Cortex of kidney (tissue), 1 donor: ENCODE measurements at places on chromosomes 2 and 18.

DNA sequence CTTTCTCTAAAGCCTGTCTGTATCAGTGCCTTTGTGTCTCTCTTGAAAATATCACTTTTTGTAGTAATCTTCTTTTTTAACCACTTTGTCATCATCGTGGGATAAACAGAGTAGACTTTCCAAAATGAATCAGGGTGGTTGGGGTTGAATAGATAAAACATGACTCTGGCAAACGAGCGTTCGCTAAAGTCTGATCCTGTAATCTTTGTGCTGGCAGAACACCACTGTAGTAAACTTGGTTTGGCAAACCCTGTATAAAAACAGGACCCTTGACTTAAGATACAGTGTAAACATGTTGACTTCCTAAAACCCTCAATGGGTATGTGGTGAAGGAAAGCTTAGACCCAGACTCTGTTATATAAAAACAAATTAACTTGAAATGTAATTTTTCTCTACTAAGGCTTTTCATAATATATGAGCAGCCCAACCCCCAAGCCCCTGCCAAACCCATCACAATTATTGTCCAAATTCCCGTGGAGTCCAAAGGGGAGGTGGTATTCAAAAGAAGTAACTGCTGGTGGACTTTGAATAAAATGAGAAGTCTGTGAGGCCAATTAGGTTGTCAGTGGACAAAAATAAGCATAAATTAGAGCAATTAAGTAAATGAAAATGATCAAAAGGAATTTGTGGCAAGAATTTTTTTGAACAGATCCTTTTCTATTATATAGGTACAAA, 52.2 kb downstream of the COLEC12 start:
- no peak for DNase-seq

GRCh38 chr2:111944531-111945210, 46.3 kb downstream of the MERTK start:
- no peak for DNase-seq

DNA sequence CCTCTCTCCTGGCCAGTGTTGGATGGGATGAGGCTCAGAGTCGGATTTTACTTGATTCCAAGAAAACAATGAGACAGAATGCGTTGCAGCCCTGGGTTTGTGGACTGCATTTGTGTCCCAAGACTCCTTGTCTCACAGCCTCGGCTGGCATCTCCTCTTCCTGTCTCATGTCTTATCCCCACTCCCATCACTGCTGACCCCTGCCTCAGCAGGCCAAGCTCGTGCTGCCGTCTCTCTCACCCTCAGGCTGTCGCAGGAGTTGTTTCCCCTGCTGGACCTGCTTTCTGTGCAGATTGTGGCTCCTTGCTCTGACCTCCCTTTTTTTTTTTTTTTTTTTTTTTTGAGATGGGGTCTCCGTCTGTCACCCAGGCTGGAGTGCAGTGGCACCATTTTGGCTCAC, 70.2 kb upstream of the RALBP1 start:
- no peak for DNase-seq

- no peak for DNase-seq
These were observed 29.6 kb downstream of the MCEE start for GRCh38 chr2:71100195-71100964.

- no peak for DNase-seq
These were observed 2.4 kb upstream of the MFF start for GRCh38 chr2:227322530-227323205.

GRCh38 chr2:4673025-4673489, 969.7 kb downstream of the DCDC2C start:
- no peak for DNase-seq

DNA sequence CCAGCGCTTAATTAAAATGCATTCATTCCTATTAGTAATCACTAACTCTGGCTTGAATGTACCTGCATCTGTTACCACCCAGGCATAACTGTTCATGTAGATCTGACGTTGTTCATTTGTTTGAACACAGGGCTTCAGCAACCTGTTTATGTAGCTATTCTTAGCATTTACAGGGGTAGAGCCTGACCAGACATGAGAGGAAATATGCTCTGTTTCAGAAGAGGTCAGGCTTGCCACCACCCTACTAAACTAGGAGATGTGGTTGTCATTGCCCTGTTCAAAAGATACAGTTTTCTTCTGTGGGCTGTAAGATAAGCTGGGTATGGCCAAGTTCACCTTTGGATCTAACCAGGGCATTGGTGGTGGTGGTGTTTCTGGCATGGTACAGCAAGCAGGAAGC, 8.8 kb downstream of the MGAT5 start:
- DNase-seq, result no peak

DNA sequence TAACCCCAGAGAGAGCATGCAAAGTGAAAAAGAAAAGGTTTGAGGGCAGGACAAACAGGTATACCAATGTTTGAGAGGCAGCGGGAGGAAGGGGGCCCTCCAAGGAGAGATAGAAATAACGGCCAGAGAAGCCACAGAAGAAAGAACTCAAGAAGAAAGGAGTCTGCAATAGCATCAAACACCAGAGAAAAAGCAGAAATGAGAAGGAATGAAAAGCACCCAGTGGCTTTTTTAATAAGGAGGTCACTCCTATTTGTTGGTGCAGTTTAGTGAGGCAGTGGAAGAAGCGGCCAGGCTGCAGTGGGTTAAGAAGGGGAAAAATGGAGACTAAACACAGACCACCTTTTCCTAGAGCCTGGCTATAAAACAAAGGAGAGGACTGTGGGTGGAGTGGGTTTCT, 177.2 kb downstream of the THADA start:
- DNase-seq, result no peak

GRCh38 chr2:126515471-126515870, 140.5 kb upstream of the GYPC start:
- DNase-seq, result no peak

DNA sequence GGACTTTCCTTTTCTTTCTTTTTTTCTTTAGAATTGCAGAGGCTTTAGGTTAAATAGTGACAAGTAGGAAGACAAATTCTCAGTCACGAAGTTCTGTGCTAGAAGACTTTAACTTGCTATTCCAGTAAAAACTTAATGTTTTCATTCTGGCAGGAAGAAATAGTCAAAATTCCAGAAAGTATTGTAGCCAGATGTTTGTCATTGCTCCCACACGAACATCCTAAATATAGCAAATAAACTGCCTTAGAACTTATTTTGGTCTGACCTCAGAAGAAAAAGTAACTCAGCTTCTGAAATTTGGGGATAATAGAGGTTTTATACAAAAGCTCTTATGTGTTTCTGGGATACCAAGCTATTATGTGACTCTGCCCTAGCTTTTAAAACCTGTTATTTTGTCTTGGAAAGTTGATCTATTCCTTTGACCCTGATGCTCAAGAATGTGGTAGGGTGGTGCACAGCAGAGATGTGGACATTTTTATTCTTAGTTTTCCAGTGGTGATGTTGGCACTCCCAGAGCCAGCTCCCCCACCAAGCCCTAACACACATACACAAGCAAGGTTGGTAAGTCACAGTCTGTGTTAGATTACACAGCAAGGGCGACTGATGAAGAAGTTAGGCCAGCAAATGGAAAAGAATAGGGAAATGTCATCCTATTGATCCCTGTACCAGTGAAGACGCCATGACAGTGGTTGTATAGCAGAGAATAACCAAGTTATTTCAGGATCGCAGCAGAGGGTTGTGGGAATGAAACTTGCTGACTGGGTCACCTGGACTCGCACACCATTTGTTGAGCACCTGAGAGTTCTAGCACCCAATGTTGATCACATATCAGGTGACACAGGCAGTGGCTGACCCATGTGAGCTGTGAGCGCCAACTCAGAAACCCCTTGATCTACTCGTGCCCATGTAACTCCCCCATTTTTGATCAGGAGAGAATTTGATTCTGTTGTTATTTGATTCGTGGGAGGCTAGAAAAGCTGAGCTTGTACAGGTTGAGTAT, 23.7 kb downstream of the FARP2 start:
- no peak for DNase-seq

GRCh38 chr2:102271844-102272243, 39.5 kb upstream of the IL1RL1 start:
- DNase-seq, result no peak

DNA sequence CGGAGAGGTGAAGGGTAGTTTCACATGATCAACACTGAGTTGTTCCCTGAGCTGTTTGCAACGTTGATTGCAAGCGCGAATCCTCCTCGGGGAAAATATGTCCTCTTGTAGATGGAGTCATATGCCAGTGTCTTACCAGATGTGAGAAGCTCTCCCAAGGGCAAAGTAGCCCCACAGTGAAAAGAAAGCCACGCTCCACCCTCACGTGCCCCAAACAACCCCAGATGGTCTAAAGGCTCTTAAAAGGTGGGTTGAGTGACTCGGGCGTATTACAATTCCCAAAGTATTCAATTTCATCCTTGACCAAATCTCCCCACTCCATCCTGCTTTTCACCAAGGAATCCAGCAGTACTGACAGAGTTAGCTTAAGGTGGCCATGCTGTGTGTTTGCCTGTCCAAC, 332.1 kb upstream of the SOX11 start:
- no peak for DNase-seq

DNA sequence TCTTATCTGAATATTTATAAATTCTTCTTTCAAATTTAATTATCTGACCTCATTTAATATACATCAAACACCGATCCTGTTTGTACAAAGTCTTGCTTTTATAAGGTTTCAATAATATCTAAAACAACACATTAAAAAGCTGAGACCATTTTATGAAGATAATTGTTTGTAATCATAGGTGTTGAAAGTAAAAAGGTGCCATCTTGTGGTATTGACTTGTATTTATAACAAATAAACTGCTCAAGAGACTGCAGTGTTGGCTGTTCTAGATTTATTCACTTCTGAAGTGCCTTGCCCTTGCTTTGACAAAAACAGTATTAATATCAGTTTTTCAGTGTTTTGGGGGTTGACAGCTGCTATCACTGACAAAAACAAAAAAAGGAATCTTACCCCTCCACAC, 286.8 kb upstream of the HNMT start:
- DNase-seq, result no peak

DNA sequence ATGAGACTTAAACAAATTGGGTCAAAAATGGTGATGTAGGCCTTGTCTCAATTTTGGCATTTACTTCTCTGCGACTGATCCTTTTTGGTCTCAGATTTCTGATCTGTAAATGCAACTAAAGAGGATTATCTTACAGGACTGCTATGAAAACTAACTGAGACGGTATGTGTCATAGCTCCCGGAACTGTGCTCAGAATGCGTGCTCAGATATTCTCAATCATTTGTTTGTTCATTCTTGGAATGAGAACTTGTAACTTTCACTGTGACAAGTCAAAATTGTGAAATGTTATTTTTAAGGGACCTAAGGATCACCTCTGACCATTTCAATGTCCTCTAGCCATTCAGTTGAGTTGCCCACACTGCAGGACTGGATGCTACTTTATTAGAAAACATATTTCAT, 498.2 kb upstream of the PIK3C3 start:
- DNase-seq, result no peak

DNA sequence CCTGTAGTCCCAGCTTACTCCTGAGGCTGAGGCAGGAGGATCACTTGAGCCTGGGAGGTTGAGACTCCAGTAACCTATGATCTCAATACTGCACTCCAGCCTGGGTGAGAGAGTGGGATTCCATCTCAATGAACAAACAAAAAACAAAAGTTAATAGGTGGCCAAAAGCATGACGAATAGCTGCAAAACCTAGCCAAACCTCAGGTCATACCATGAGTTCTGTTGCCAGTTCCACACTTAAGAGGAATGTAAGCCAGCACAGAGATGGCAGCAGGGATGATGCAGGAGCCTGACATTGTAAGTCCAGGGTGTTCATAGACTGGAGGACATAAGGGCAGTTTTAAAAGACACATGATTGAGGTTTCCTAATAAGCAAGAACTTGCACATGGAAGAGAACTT, 55.3 kb upstream of the RMDN2 start:
- DNase-seq, result no peak

DNA sequence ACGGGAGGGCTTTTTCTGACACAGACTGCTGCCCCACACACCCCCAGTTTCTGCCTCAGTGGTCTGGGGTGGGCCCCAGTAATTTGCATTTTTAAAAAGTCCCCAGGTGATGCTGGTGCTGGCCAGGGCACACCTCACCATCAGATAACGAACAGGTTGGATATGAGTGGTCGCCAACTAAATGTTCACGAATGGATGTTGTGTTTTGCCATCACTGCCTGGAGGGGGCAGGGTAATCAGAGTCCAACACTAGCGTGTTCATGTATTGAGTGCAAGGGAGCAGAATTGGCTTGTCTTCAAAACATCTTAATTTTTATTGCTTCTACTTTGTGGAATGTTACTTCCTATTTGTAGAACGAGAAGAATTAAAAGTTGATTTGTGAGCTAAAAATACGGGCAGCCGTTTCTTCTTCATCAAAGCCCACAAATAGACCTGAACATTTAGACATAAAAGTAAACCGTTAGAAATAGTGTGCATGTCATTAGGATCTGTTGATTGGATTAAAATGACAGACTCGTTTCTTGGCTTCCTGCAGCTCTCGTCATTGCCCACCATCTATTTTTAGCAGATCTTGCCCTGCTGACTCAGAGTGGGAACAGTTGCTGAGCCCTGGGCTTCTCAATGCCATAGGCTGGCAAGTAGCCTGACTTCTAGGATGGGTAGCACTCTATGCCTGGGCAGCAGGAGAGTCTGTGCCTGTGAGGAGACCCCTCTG, 45.2 kb downstream of the NCK2 start:
- no peak for DNase-seq

DNA sequence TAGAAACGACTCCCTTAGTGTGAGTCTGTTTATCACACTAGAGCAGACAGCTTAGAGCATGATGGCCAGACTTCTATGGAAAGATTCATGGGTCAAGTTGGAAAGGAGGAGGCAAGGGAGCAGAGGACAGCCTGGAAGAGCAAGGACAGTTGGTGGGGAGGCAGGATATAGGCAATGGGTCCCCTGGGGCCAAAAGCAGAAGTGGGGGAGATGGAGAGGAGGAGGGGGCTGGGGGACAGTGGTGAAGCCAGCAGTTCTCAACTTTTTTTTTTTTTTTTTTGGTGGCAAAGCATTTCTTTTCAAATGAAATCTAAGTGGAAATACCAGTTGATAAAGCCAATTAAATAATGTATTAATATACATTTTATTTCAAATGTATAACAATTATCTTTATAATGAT, 197.9 kb downstream of the HRH4 start:
- no peak for DNase-seq

DNA sequence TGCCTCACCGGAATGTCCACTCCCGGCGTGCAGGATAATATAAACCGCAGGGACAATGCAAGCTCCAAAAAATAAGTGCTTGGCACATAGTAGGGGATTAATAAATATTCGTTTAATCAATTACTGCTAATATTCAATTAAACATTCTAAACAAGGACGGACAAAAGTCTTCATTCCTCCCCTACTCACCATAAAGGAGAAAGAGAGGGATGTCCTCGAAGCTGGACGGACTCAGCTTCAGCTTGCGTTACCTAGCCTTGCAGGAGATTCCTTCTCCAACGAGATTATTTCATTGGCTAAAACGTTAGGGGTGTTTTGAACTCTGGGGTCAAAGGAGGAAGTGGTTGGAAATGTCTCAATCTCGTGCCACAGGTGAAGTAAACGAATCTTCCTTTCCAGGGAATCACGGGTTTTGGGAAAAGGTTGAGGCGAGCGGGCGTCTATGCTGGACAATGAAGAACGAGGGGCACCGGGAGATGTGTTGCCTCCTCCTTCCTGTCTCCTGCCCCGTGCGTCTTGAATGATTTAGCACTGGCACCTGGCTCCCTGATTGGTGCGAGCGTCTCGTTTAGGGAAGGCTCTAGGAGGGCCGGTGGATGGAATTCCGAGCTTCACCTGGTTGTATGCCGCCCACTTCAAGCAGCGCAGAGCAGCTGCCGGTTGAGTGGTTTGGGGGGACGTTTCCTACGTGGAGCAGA, 2.0 kb upstream of the GAD1 start:
- DNase-seq, result no peak
